ENCODE measurements at places on chromosomes 2 and 18.

DNA sequence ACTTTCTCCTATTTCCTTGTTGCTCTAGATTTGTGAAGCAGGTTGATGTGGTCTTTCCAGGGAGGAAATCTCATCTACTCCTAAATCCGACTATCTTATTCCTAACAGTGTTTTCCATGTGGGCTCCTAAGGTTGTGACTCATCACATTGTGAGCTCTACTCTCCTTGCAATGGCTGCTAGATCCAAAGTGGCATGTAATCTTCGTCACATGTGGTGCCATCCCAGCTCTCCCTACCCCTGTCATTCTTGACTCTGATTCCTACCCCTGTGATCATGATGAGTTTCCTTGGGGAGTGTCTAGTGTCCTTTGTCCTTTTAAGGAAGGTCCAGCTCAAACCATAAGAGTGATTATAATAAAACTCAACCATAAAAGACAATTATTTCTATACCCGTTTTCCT lies 47.3 kb upstream of the GULP1 start:
- DNase-seq: no peak

DNA sequence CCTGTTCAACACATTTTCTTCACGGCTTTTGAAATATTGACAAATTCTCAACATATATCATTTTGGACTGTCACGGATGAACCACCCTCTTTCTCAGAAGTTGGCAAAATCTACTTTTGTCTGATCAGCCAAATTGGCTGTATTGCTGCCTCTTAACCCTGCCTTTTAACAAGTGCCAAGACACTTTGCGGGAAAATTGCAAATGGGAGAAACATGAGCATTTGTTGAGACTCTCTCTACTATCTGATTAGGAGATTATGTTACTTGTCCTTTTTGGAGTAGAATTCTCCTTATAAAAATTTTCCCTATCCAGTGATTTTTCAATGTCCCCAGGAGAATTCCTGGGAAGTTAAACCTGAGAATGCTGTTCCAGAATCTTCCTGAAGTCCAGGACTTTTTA lies 256.2 kb upstream of the ZSWIM2 start:
- DNase-seq: no peak

DNA sequence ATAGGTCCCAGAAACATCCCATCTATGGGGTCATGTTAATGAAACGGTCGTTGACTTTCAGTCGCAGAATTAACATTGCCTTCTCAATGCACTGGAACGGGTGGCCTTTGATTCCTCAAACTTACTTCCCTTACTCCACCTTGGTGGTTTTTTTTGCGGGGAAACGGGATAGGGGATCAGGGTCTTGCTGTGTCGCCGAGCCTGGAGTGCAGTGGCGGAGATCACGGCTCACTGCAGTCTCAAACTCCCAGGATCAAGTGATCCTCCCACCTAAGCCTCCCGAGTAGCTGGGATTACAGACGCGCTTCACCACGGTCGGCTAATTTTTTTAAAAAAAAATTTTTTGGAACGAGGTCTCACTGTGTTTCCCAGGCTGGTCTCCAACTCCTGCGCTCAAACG lies 754 bp downstream of the ATG16L1 start:
- no peak for DNase-seq

DNA sequence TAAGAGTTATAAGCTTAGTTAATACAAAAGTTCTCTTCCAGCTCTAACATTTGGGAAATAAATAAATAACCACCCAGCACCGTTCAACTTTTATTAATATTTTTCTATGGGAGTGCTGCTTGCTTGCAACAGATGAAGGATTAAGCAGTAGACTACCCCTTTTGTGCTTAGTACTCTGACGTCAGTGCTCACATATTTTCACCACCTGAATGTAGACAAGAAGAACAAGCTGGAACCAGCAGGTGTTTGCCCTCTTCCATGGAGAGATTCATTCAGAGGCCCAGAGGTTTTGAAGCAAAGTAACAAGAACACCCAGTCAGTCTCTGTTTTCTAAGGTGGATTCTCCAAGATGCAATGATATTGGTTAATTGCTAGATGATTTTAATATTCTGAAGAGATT lies 307.1 kb upstream of the PIK3C3 start:
- no peak for DNase-seq

- DNase-seq: no peak
Measured at GRCh38 chr2:9360701-9361100, 62.6 kb downstream of the ITGB1BP1 start.

- no peak for DNase-seq
Measured at GRCh38 chr2:120787822-120788700, 52.4 kb downstream of the GLI2 start.

DNA sequence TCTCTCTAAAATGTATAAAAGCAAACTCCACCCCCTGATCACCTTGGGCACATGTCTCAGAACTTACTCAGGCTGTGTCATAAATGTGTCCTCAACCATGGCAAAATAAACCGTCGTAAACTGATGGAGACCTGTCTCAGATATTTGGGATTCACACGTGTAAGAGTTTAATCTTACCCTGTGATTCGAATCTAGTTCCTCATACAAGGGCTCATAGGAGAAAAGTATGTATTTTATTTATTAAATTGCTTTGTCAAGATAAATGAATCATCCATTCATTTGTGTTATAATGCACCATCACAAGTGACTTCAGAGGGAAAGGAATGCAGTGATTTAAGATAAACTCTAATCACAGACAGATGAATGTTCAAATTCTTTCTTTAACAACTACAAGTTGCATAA lies 712.5 kb upstream of the LRATD1 start:
- DNase-seq: no peak

DNA sequence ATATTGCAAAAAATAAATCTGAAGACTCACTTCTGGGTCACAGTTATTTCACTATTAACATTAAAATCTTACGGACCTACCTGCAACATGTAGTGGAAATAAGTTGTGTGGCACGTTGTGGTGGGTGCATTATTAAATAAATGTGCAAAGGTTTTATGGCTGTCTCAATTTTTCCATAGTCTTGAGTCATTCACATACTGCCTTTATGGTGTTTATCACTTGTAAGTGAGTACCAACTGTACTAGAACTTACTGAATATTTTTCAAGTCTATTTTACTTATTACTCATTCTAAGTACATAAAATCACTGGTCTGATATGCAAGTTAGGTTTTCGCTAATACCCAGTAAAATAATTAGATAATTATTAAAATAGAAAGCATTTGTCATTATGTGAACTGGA lies 47.6 kb upstream of the SLC30A6 start:
- DNase-seq: no peak

DNA sequence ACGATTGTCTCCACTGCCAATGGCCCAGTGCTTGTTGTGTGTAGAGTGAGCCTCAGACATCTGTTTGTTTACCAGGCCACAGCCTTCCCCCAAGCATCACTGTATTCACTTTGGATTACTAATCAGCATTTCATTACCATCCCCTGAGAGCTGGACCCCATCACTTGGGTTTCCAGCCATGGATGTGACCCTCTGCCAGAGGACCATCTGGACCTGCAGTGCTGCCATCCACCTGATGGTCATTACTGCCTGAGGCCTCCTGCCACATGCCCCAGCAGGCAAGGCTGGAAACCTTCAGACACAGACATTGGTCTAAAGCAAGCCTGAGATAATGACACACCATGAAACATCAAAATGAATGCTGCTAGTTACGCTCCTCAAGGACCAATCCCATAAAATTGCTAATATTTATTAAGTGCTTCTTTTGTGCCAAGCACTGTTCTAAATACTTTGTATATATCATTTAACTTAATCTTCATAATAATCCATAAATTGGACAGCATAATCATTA lies 2096.3 kb upstream of the CELF4 start:
- DNase-seq: no peak

DNA sequence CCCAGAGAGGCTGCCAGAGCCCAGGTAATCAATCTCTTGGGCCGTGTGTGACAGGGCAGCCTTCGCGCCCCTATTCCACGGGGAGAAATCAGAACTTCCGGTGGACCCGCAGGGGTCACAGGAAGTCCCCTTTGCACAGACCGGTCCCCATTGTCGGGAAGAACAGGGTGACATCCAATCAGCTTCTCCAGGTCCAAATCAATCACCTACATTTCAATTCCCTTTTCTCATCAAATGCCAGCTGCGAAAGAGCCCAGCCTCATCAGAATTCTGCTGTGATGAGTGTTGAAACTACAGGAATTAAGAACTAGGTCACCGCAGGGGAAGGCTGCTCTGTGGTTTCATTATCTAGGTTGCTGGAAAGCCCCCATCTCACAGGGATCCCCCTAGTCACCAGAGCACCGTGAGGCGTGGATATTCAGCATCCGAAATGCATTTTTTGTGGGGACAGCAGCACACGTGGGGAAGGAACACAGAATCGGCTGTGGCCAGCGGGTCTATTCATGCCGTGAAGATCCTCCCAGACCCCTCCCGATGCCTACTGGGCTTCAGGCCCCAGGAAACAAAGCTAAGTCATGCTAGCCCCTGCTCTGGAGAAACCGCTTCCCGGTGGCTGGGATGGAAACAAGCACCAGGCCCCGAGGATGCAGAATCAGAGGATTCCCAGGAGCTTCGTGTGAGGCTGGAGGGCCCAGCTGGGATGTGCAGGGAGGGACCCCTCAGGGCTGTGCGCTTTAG lies 193.7 kb upstream of the ID2 start:
- no peak for DNase-seq

GRCh38 chr2:99763764-99764163 lies 273.9 kb upstream of the REV1 start:
- no peak for DNase-seq

GRCh38 chr2:151029406-151030157 lies 232.1 kb downstream of the RBM43 start:
- DNase-seq: no peak
